Hippocampal formation (tissue), 2 donors: ENCODE measurements at places on chromosomes 6 and 20.

DNA sequence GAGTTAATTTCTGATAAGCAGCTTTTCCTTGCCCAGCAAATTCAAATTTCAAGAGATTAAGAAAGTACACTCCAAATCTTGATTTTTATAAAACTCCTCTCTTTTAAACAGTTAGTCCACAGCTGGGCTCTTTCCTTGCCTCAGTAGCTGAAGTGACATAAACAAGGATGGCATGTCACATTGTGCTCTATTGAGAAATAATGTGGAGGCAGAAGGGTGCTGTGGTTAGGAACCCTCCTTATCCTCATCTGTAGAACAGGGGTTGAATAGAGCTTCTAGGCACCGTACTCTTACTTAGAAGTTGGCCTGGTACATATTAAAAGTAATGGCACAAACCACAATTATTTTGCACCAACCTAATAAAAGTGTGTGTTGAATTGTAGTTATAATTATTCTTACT is 70.3 kb downstream of the RSPO3 start:
- DNase-seq = no peak

- no peak for DNase-seq
These were observed 47.8 kb downstream of the PSMB1 start for GRCh38 chr6:170505306-170505705.

- DNase-seq = no peak
These were observed 57.4 kb downstream of the B4GALT5 start for GRCh38 chr20:49656304-49656703.

- no peak for DNase-seq
These were observed 395.7 kb upstream of the MAP3K7 start for GRCh38 chr6:90982581-90982980.

- DNase-seq = no peak
These were observed 108.4 kb upstream of the GGTLC1 start for GRCh38 chr20:24096864-24097450.

DNA sequence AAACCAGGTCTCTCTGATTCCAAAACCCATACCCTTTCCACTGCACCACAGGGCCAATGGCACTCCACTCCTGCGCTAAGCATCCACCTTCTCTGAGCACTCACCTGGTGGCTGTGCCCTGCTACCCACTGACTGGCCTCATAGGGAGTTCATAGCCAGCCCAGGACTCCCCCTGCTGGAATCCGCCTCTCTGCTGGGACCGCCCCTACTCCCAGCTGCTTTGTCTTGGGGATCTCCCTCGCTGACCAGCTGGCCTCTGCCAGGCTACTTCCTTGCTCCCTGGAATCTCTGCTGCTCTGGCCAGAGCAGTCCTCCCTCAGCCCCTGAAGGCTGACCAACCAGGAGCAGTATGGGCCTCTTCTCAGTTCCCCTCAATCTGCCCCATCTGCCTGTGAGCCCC is 129.7 kb downstream of the FAXC start:
- no peak for DNase-seq

- peak; percentile 41 for DNase-seq
These were observed 36.8 kb downstream of the YTHDF1 start for GRCh38 chr20:63178889-63179686.

DNA sequence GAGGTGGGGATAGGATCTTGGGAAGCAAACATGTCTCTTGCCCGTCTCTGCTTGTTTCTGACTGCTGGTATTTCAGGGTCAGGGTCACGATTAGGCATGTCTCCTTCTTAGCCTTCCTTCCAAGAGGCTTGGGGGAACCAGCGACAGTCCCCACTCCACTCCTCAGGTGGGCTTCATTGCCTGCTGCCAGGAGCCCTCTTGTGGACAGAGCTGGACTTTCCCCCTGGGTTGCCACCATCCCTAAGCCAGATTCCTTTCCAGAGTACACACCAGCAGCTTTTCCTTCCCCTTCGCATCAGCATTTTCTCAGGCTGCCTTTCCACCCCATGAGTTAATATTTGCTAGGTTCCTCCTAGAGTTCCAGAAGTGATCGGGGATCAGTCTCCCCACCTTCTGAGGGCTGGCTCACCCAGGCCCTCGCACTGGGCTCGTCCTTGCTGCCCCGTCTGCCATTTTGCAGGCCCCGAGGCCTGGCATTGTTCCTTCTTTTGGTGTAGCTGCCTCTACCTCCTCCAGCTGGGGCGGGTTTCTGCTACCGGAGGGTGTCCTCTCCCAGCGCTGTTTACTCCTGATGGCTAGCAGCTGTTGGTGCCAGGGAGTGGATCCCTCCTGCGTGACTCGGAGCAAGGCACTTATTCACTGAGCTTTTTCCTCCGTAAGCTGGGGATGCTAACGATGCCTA is 8.8 kb upstream of the C20orf144 start:
- DNase-seq = peak; percentile 53

- DNase-seq = no peak
These were observed 197.7 kb downstream of the FAXC start for GRCh38 chr6:99151634-99152346.

- DNase-seq = peak; percentile 27
These were observed 22.9 kb downstream of the STX7 start for GRCh38 chr6:132490024-132490423.

DNA sequence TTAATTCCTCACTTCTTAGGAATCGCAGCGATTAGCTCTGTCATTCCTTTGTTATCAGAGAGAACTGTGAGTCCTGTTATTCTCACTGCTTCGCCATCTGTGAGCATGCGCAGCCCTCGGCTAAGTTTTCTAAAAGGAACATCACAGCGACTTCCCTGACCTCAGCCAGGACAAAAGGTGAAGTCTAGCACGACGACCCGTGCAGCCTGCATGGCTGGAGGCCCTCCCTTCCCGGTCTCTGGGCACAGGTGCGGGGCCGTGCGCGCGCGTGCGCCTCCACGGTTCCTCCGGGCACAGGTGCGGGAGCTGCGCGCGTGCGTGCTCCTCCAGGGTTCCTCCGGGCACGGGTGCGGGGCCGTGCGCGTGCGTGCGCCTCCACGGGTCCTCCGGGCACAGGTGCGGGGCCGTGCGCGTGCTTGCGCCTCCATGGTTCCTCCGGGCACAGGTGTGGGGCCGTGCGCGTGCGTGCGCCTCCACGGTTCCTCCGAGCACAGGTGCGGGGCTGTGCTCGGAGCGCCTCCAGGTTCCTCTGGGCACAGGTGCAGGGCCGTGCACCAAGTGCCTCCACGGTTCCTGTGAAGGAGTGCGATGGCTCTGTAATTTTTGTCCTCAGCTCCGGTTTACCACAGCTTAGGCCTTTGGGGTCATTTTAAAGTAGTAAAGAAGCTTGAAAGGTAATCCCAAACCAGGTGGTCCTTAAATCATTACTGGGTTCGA is 212.3 kb downstream of the ERMARD start:
- DNase-seq = no peak

- no peak for DNase-seq
These were observed 94.6 kb downstream of the CD109 start for GRCh38 chr6:73790574-73790973.

- DNase-seq = no peak
These were observed 51.7 kb downstream of the STK35 start for GRCh38 chr20:2153326-2153725.

GRCh38 chr6:95292011-95292410 is 285.3 kb upstream of the MANEA start:
- DNase-seq = no peak

GRCh38 chr6:32092760-32093497 is 16.2 kb downstream of the TNXB start:
- no peak for DNase-seq

DNA sequence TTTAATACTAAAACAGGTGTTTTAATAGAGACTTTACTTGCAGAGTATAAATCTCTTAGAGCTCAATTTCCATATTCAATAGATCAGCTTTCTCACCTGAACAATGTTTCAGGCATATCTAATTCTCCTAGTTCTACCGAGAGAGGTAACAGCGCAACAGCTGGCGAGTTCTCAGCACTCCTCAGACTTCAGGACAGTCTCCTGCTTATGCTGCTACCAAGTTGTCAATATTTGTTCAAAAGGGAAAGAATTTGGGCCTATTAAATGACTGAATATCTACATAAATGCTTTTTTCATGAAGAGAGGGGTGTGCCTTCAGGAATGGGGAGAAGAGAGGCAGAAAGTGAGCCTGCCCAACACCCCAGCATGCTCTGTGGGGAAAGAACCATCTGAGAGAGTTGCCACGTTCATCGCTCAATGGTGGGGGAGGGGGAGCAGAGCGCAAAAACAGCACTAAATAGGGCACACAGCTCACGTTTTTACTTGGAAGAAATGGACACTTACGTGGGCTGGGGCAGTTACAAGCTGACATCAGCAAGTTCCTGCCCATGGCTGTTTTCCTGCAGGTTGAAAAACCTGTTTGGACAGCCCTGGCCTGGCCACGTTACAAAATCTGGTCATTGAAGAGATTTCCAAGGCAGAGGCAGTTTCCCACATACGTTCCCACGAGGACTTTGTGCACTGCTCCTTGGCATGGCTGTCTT is 38.0 kb downstream of the EZR start:
- DNase-seq = no peak

- DNase-seq = no peak
These were observed 10.5 kb downstream of the STMN3 start for GRCh38 chr20:63642527-63643247.

- no peak for DNase-seq
These were observed 48.1 kb downstream of the MCUR1 start for GRCh38 chr6:13766201-13766634.

DNA sequence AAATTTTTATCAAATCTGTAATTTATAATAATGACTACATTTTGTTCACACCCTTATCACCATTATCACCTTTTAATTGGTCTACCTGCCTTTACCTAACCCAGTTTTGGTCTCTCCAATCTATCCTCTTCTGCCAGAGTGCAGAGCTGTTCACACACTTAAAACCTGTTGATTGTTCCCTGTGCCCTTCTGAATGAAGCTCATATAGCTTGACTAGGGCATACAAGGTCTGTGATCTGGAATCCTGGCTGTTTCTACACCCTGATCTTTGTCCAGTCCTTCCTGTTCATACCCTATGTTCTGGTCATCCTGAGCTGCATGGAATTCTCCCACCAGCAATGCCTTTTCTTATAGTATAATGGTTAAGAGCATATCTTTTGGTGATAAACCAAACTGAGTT is 28.9 kb upstream of the SUMO4 start:
- no peak for DNase-seq

- no peak for DNase-seq
These were observed 539.2 kb downstream of the GRIK2 start for GRCh38 chr6:101932704-101933103.

DNA sequence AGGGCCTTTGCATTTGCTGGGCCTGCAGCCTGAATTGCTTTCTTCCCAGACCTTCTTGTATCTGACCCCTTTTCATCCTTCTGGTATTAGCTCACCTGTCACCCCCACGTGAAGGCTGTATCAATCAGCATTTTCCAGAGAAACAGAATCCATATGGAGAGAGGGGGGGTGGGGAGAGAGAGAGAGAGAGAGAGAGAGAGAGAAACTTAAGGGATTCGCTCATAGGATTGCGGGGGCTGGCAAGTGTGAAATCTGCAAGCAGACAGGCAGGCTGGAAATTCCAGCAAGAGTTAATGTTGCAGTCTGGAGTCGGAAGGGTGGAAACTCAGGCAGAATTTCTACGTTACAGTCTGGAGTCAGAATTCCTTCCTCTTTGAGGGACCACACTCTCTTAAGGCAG is 410.7 kb upstream of the SULF2 start:
- DNase-seq = no peak

DNA sequence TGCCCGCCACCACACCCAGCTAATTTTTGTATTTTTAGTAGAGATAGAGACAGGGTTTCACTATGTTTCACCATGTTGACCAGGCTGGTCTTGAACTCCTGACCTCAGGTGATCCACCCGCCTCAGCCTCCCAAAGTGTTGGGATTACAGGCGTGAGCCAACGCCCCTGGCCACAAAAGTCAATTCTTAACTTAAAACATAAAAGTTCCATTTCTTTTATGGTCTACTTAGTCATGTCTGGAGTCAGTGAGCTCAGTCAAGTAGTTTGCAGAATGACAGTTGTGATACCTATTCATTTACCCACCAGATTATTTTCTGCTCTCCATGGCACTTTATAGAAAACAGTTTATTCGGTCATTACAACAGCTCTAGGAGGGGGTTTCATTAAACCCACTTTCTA is 103.1 kb upstream of the ESR1 start:
- DNase-seq = no peak

- DNase-seq = peak; percentile 14
These were observed 100.3 kb downstream of the GMPR start for GRCh38 chr6:16338577-16339264.

DNA sequence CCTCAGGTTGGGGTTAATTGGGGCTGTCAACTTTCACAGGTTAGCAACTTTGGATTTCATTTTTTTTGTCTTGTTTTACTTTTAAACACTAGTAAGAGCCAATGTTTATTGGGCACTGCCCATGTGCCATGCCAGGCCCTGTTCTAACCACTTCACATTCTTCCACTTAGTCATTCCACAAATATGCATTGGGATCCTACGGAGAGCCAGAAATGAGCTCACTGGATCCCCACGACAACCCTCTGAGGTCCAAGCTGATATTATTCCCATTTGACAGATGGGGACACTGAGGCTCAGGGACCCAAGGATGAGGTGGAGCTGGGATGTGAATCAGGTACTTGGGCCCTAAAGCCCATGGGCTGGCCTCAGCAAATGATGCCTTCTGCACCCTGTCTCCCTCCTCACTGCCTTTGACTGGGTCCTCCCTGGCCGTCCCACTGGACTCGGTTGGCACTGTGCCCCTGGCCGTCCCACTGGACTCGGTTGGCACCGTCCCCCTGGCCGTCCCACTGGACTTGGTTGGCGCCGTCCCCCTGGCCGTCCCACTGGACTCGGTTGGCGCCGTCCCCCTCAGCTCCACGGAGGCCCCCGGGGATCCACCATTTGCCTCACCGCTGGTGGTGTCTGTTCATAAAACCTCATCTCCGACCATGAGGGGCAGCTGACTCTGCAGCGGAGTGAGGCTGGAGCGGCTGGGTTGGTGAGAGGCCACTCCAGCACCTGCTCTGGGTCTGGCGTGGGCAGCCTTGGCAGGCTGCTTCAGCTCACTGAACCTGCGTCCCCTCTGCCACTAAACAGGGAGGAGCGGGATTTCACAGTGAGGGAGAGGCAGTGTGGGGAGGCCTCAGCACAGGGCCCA is 4.8 kb upstream of the PMEPA1 start:
- DNase-seq = no peak

DNA sequence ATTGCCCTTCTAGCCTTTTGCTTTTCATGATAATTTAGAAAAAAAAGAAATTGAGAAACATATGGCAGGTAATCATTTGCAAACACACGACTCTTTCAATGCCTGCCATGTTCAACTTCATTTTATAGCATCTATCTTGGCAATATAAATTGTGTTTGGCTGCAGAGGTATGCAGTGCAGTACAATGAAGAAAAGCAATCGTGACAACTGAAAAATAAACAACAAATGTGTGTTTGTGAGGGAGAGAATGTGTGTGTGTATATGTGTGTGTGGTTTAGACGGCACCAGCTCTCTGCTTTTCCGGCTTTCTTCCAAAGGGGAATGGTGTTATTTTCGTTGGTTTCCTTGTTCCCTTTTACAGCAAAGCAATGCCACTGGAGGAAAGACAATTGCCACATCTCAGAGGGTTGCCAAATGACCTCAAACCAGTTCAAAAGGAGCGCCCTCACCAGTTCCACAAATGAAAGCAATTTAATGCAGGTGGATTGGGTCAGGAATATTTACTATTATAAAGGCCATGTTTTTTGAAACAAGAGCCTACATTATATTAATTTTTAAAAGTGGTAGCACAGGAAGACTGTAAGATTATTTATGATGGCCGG is 587.2 kb downstream of the PRKN start:
- DNase-seq = no peak
